ENCODE measurements at places on chromosomes 2 and 18.

DNA sequence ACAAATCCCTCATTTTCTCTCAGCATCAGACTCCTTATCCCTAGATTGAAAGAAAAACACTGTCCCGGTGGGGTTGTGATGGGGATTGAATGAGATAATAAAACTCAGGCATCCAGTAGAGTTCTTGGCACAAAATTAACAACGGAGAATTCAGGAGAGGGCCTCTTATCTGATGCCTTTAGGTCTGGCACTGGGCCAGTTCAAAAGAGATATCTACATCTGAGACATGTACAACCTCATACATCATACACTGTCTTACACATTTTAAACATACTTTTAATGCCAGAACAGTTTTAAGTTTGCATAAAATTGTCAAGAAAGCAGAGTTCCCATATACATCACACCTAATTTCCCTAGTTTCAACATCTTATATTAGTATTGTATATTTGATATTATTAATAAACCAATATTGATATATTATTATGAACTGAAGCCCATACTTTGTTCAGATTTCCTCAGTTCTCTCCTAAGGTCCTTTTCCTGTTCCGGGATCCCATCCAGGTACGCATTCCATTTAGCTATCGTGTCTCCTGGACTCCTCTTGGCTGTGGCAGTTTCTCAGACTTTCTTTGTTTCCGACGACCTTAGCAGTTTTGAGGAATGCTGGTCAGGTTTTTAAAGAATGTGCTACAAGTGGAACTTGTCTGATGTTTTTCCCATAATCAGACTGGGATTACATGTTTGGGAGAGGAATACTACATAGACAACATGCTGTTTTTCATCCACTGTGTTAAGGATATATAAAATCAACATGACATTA lies 27.8 kb downstream of the NXPH2 start:
- DNase-seq: no peak

DNA sequence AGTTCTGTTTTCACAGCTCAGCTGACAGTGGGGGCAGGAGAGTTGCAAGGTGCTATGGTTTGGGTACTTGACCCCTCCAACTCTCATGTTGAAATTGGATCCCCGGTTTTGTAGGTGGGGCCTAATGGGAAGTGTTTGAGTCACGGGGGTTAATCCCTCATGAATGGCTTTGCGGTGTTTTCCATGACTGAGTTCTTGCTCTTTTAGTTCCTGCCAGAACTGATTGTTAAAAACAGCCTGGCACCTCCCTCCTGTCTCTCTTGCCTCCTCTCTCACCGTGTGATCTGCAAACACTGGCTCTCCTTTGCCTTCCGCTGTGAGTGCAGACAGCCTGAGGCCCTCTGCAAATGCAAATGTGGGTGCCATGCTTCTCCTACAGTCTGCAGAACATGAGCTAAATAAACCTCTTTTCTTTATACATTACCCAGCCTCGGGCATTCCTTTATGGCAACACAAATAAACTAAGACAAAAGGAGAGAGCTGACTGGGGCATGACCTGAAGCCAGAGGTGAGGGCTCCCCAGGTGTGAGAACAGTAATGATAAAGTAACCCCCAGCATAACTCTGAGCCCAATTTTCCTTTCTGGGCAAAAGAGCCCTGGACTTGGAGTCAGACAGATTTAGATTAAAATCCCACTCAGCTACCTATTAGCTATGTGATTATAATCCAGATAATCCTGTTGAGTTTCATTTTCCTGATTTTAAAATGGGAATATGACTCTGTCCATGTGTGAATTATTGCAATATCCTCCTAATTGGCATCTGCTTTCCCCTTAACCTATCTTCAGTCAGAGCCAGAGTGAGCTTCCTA lies 64.9 kb upstream of the CAPN13 start:
- no peak for DNase-seq

DNA sequence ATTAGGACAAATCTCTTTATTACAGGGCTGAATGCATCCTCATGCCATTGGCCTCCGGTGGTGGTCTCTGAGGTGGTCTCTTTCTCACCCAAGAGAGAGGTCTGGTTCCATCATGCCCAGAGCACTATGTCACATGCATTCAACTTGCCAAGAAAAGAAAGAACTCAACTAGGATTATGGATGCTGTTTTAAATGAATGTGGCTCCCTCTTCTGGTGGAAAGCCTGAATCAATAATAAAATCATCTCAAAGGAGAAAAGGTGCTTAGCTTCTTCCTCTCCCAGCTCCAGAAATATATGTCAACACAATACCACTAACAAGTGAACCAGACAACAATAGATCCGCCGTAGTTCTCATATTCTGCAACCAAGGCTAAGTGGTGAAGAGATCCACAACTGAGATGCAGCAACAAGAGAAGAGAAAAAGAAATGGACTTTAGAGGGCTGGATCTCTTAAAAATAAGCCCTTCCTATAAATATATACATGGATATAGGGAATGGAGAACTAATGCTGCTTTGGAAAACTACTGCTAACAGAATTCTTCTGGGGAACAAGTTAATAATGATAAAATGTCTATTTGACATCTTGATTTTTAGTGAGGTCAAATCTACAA lies 396.8 kb downstream of the NCKAP5 start:
- no peak for DNase-seq

GRCh38 chr18:77343846-77344510 lies 94.3 kb downstream of the GALR1 start:
- no peak for DNase-seq

- no peak for DNase-seq
Measured at GRCh38 chr2:195319112-195319460, 337.9 kb upstream of the SLC39A10 start.

DNA sequence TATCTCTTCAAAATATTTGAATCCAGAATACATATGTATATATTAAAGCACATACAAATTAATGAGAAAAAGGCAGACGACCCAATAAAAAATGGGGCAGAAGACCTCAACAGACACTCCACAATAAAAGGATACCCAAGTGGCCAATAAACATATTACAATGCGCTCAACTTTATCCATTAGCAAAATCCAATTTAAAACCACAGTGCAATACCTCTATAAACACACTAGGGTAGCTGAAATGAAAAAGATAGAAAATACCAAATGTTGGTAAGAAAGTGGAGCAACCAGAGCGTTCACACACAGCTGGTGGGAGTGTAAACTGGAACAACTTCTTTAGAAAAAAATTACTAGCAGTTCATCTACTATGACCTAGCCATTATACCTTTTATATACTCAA lies 75.3 kb downstream of the CCDC148 start:
- DNase-seq: no peak

All from psoas muscle (tissue), 8 donors.